ENCODE measurements at places on chromosomes 2 and 18. TPM values are rescaled to one million over a fixed set of nuclear protein-coding genes. Genes with fewer than 3 reads are reported as not detected.

CHRNG gene
- not detected for total RNA-seq

CHRND gene
- total RNA-seq, result not detected

ADRA2B gene
- 0.49 TPM for total RNA-seq

ITGB6 gene
- total RNA-seq, result 73.5 TPM

SPR gene
- 33.0 TPM for total RNA-seq

SCTR gene
- total RNA-seq, result 14.7 TPM

DSC3 gene
- not detected for total RNA-seq

COLEC12 gene
- 43.5 TPM for total RNA-seq

FLACC1 gene
- total RNA-seq, result 2.4 TPM

DSC2 gene
- total RNA-seq, result 14.0 TPM

ANKRD53 gene
- 10.5 TPM for total RNA-seq

DPP10 gene
- total RNA-seq, result 0.59 TPM

DSG4 gene
- total RNA-seq, result not detected

CSRNP3 gene
- 2.2 TPM for total RNA-seq

LINC00305 gene
- total RNA-seq, result not detected

TSGA10 gene
- 9.4 TPM for total RNA-seq

GKN2 gene
- 37.7 TPM for total RNA-seq

NAGK gene
- total RNA-seq, result 72.7 TPM

OTX1 gene
- 0.24 TPM for total RNA-seq

Data from upper lobe of left lung (tissue), 6 donors.